ENCODE measurements at places on chromosomes 11 and 22. TPM values are rescaled to one million over a fixed set of nuclear protein-coding genes. Genes with fewer than 3 reads are reported as not detected.

OR51E2 gene
- total RNA-seq: not detected

OR8G1 gene
- total RNA-seq: not detected

IGLL1 gene
- not detected for total RNA-seq

APOA1 gene
- 70.3 TPM for total RNA-seq

TEX12 gene
- total RNA-seq: 0.36 TPM

IFITM1 gene
- 20.9 TPM for total RNA-seq

CSF2RB gene
- 0.98 TPM for total RNA-seq

ANO1 gene
- not detected for total RNA-seq

DEPDC7 gene
- total RNA-seq: 3.5 TPM

SYCE3 gene
- total RNA-seq: not detected

TREH gene
- not detected for total RNA-seq

NRIP3 gene
- 4.3 TPM for total RNA-seq

IRF7 gene
- 6.5 TPM for total RNA-seq

KCNJ4 gene
- not detected for total RNA-seq

SBF1 gene
- total RNA-seq: 70.9 TPM
